ENCODE measurements at places on chromosomes 13 and 19.
A peak's percentile ranks its signal among the peaks of the same experiment; 100 is the strongest.

DNA sequence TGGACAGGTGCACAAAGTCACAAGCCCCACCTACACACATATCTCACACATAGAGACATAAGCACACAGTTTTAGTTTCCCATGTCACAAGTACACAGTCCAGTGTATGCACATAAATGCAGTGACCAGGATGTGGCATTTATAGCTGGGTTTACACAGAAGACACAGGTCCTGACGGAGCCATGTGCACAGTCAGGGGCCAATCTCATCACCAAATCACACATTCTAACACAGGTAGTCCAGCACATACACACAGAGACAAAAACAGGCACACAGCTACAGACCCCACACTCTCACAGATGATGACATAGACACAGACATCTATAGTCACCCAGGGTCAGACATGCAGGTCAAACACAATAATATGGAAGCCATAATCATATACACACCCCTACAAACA, 2.1 kb downstream of the NUMBL start:
- no peak for ATAC-seq

GRCh38 chr13:30561511-30561910, 56.2 kb upstream of the USPL1 start:
- ATAC-seq = no peak

DNA sequence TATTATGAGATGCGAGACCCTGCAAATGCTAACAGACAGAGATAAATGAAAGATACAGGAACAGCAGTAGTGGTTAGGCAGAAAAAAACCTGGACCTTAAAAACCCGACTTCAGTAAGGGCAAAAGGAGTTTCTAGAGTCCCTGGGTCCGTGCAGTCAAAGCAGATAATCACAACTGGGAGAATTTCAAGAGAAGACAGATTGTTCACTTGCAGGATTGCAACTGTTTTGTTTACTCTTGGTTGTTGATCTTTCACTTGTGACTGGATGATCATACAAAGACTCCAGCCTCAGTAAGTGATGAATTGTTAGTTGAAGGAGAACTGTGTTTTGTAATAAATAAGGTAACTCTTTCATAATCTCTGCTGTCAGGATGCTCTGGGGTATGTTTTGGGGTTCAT, 135.1 kb downstream of the GPC6 start:
- ATAC-seq = no peak

DNA sequence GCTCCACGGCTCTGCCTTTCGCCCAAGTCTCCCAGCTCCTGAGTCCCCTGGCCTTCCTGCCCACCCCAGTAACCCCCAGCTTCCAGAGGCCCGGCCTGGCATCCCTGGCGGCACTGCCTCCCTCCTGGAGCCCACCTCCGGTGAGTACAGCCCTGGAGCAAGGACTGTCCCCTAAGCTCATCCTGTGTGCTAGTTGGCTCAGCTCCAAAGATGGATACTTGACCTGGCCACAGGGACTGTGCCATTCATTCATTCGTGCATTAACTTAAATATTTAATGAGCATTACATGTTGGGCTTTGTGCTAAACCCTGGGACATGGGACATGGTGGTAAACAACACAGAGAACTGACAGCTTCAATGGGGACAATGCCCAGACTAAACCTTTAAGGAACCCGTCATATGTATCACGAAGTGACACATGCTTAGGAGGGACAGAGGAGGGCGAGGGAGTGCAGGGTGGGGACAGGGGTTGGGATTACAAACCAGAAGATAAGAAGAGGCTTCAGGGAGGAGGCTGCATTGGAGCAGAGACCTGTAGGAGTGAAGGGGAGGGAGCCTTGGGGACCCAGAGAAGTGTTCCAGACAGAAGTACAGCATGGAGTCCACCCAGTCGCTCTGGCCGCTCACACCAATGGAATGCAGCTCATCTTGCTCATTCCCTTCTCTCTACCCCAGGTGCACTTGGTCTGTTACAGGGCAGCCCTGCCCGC, 6.9 kb upstream of the OVOL3 start:
- no peak for ATAC-seq

DNA sequence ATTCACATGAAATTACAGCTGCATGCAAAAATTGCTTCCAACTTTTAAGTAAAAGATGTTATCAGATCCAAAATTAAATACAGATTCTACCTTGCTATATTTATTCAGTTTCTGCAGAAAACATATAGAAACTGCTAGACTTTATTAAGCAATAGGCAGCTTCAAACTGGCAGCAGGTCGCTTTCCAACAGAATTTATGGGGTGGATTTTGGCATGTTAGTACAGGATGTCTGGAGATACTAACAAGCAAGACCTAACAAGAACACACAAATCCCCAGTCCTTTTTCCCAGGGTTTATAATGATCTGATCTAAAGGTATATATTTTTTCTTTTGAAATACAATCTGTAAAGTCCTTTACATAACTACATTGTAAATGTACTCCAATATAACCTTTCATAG, 27.5 kb downstream of the TBC1D4 start:
- no peak for ATAC-seq

DNA sequence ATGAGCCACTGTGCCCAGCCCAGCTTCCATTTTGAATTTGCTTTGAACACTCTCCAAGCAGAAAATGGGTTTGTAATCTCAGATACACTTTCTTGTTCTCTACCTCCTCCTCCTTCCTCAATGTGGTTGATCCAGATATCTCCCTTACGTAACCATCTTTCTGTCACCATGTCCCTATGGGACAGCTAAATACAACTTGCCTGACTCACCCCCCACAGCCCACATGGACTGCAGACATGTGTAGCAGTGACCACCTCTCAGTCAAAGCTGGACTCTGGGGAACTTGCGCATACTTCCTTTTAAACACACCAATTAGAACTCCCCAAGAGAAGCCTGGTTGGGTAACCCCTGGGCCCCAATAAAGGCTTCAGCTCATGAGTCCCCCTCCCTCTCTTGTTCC, 10.8 kb upstream of the ZNF799 start:
- no peak for ATAC-seq

- no peak for ATAC-seq
Observed at GRCh38 chr19:1538978-1539377, 15.1 kb downstream of the PLK5 start.

DNA sequence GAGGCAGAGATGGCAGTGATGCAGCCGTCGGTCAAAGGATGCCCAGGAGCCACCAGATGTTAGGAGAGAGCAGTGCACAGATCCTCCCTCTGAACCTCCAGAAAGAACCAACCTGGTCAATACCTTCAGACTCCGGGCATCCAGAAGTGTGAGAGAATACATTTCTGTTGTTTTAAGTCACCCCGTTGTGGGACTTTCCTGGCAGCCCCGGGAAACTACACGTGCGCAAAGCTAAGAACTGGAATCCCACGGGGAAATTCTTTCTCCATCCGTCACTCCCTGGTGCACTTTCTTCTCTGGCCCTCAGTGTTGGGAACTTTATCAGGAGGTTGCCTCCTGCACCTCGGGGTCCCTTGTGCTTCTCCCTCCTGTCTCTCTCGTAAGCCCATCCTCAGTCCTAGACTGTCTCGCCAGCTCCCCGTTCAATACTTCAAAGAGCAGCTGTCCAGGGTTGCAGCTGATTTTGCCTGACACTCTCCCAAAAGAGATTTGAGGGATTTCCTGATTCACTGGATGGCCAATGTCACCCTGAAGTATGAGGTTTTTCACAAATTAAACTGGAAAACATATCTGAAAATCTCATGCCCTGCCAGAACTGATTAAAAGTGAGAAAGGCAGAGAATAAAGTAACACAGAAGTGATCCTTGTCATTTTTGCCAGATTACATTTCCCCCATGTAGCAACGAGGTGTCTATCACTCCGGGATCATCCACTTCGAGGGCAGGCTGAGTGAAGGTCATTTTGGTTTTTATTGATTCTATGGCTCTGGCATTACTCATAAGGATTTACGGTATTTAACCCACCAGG, 136.8 kb downstream of the DCT start:
- ATAC-seq = no peak

GRCh38 chr13:52846567-52847321, 1.7 kb downstream of the PCDH8 start:
- no peak for ATAC-seq

DNA sequence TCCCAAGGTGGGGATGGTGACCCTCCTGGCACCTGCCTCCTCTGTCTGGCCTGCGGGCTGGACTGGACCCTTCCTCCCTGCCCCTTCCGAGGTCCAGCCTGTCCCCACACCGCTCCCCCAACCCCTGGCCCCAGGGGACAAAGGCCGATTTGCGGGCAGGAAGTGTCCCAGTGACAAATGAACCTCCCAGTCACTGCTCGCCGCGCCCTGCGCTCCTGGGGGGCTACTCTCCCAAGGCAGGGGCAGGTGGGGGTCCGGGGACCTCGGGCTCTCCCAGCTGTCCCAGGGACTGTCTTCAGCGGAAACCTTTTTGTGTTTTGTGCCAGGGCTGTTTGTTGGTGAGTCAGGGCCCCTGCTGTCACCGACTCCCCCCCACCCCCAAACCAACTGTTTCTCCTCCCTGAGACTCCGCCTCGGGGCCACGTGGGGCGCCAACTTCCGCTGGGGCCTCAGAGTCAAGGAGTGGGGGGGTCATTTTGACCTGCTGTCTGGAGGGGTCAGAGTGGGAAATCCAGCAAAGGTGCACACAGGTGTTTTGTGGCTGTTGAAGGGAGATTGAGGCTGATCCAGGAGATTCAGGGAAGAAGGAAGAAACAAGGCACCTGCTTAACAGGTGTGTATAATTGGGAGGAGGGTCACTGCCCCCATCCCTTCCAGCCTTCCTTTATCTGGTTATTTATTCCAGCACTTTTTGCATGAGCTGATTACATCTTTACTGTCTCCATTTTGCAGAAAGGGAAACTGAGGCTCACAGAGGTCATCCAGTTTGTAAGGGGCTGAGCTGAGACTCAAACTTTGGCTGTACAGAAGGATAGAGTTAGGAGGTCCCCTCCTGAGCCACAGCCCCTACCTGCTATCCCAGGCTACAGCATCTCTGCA, 831 bp downstream of the PGPEP1 start:
- peak; percentile 48 for ATAC-seq

- ATAC-seq = no peak
Observed at GRCh38 chr19:14563989-14564651, 7.7 kb downstream of the NDUFB7 start.

GRCh38 chr19:33245948-33246708, 20.5 kb upstream of the SLC7A10 start:
- ATAC-seq = no peak

GRCh38 chr13:98869408-98870090, 108.3 kb downstream of the DOCK9 start:
- peak; percentile 65 for ATAC-seq

DNA sequence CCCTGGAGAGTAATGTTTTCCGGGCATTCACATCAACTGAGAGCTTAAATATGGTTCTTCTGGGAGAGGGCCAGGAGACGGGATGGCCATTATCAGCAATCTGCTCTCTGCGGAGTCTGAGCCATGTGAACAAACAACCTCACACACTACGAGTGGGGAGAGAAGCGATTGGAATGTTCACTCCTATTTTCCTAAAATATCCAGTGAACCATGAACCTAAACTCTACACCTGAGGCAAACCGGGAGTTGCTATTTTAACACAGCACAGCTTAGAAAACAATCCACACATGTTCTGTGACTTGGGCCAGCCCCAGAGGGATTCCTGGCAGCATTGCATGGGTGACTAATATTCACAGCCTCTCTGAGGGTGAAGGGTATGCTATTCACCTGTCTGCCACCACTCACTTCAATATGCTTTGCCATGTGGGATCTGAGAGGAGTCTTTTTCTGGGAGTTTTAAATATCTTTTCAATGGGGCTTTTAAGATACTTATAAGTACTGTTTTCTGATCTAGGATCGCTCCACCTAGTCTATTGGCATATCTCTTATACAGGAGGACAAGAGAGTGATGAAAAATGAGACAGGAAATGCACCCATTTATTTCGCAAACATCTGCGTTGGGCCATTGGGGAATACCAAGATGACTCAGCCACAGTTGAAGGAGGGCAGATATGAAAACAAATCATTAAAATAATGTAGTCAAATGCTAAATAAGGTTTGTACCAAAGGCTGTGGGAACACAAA, 72.6 kb upstream of the SERP2 start:
- peak; percentile 83 for ATAC-seq

- no peak for ATAC-seq
Observed at GRCh38 chr13:93286047-93286446, 59.4 kb downstream of the GPC6 start.

DNA sequence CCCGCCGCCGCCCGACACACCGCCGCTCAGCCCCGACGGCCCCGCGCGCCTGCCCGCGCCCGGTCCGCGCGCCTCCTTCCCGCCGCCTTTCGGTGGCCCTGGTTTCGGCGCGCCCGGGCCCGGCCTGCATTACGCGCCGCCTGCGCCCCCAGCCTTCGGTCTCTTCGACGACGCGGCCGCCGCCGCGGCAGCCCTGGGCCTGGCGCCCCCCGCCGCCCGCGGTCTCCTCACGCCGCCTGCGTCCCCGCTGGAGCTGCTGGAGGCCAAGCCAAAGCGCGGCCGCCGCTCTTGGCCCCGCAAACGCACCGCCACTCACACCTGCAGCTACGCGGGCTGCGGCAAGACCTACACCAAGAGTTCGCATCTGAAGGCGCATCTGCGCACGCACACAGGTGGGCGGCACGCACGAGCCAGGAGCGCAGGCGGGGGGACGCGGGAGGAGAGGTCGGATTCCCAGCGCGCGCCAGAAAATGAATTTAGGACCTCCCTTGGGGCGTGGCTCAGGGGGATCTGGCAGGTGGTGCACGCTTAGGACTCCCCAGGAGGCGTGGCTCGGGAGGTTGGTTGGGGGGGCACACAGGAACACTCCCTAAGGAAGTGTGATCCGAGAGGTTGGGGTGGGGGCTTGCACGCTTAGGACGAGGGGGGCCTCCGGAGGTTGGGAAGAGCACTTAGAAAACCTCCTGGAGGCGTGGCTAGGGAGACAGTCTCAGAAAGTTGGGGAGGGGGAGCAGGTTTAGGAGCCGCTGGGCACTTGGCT, 1.2 kb downstream of the KLF2 start:
- ATAC-seq = no peak

DNA sequence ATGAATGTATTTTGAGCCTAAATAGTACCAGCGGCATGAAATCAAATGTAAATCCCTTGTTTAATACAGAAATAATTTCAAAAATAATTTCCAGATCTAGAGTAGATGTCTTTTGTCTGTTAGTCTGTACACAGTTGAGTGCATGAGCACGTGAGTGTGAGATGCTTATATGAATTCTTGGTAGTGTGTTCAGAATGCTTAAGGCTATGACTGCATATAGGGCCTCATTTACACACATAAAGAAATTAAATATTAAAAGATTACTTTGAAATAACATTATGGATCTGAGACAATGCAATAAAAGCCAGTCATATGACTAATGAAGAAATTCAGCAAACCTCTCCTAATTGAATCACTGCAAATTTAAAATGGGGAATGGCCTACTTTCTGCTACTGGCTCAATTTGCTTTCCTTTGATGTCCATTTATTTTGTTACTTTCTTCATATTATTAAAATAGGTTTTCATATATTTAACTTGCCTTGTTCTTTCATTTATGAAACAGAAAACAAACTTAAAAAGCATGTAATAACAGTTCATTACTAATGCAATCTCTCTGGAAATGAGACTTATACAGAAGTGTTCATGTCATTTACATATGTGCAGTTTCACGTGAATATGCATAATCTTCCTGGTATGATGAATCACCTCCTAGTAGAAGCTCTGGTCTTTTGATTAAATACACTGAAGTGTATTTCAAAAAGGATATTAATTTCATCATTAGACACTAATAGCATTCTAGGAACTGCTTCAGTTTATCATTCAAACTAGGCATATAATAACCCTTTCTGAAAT, 4.5 kb downstream of the AMER2 start:
- no peak for ATAC-seq

Data from gastroesophageal sphincter (tissue), 4 donors.